Stimulated activated CD4-positive, alpha-beta T cell treated with anti-CD3 and anti-CD28 coated beads, Interleukin-15, amount 100 ng/mL, for 1 hour (primary cell): ENCODE measurements at places on chromosomes 7 and 10.

DNA sequence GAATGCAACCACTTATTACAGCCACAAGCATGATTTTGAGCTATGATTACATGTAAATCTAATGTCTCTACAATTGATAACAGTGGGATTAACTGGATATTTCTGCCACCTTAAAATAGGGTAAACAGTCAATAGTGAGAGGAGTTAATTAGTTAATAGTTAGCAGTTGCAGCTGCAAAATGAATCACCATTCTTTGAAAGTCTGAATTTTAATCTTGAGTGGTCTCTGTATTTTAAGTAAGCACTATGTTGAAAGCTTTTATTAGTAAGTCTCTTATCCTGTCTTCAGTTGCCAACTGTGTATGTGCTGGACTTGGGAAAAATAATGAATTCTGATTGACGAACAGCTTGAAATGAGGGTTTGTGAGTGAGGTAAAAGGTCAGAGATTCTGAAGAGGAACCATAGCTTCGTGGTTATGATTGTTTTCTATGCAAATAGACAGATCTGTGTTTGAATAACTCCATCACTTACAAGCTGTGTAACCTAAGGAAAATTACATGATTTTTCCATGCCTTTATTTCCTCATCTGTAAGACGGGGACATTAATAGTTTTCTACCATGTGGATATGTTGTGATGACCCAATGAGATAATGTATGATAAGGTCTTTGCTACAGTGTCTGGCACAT is 75.2 kb downstream of the RNLS start:
- DNase-seq, result no peak

DNA sequence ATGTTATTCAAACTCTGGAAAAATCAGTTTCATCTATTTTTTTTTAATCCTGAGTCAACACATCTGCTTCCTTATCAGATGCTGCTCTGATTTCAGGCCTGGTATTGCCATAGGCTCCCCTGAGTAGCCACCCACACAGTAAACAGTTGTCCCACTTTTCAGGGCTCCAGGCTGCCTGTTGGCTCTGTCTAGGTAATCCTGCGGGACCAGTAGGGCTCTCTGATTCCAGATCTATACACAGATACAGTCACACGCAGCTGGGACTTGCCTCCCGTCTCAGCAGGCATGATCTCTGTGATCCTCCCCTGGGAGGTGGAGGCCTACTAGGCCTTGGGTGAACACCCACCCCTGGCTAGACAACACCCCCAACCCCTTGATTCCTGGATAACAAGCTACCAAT is 206.1 kb downstream of the CREB5 start:
- no peak for DNase-seq

GRCh38 chr7:26346611-26347203 is 55.0 kb downstream of the SNX10 start:
- DNase-seq, result no peak

GRCh38 chr7:94111009-94111408 is 106.9 kb upstream of the BET1 start:
- DNase-seq, result no peak

- DNase-seq, result no peak
Observed at GRCh38 chr10:1544929-1545328, 192.4 kb downstream of the ADARB2 start.

DNA sequence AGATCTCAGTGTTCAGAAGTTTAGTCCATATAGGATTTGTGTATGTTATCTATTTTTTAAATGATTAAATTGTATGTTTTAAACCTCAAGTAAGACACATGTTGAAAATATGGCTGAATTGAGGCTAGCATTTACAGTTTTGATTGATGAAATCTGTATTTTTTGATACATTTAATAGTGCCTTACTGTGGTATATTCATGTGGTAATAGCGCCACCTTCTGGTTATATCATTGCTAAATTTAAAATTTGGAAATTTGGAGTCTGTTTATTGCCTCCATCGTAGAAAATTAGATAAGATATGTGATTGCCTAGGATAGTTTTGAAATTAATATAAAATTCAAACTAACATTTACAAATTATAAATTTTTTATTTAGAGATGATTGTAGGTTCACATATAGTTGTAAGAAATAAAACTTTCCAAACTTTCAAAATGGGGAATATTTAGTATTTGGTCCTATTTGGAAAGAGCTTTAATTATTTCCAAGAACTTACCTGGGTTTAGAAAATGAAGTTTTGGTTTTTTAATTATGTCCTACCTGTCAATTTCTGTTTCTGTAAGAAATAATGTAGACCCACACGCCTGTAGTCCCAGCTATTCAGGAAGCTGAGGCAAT is 19.1 kb upstream of the ARMS2 start:
- no peak for DNase-seq

- no peak for DNase-seq
Observed at GRCh38 chr10:59434463-59435321, 72.3 kb upstream of the FAM13C start.

DNA sequence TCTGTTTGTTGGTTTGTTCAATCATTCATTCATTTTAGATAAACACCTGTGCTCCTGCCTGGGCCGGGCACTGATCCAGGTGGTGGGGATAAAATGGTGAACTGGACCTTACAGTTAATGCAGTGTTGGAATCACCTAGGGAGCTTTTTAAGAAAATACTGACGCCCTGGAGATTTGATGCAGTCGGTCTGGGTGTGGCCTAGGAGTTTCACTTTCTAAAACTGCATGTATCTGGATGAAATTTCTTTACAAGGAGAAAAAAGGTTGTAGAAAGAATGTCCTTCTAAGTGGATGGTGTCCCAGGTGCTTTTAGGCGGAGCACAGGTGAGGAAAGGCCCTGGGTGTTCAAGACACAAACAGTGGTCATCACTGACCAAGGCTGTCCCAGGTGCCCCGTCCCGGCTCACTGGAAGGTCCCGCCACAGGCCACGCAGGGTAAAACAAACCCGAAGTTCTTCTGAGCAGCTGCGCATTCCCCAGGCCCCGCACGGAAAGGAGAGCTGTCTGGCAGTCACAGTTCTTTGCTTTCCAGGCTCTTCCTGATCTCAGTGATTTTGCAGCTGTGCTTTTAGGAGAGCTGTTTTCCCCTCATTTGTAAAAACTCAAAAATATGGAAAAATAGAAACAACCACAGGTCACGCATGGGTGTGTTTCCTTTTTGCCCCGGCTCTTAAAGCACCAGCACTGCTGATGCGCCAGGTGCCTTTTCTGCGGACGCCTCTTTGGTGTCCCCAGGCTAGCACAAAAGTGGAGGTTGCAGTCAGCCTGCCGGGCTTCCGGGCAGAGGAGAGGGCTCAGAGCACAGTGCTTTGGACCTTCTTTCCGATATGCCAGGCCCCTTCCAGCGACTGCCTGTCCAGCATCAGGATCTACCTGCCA is 161.9 kb downstream of the GRK5 start:
- no peak for DNase-seq

- DNase-seq, result no peak
Observed at GRCh38 chr7:78959477-78959876, 494.0 kb downstream of the MAGI2 start.

DNA sequence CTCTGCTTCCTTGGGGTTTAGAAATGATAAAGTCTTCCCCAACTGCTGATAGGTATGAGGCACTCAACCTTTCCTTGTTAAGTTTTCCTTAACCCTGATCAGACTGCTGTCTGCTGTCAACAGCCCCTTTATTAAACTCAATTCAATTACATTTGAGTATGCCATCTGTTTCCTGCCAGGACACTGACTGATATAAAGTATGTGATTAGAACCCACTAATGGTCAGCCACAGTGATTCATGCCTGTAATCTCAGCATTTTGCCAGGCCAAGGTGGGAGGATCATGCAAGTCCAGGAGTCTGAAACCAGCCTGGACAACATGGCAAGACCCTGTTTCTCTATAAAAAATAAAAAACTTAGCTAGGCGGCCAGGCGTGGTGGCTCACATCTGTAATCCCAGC is 18.1 kb downstream of the BAZ1B start:
- no peak for DNase-seq

- no peak for DNase-seq
Observed at GRCh38 chr7:148587076-148587475, 3.5 kb upstream of the C7orf33 start.

GRCh38 chr7:133625046-133625445 is 372.2 kb downstream of the EXOC4 start:
- no peak for DNase-seq

DNA sequence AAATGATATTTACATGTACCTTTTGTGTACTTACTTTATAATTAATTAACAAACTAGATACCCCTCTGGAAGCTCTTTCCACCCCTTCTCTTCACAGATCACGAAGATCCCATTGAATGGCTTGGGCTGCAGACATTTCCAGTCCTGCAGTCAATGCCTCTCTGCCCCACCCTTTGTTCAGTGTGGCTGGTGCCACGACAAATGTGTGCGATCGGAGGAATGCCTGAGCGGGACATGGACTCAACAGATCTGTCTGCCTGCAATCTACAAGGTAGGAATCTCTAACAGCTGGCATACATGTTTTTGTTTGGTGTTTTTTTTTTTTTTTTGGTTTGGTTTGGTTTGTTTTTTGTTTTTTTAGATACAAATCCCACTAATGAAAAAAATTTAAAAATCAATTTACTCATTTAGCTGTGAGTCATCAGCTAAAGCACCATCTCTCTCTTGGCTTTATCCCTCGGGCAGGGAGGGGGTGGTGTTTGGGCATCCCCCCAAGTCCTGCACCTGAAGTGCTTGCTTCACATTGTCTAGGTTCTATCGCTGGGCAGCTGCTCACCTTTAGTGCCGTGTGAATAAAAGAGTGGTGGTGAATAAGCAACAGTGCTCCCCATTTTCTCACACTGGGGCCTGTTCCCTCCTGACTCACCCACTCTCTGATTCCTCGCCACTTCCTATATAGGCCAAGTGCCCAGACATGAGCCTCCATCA is 68.9 kb downstream of the MET start:
- DNase-seq, result no peak

GRCh38 chr10:3169673-3170072 is 2.9 kb downstream of the PITRM1 start:
- DNase-seq, result no peak

- no peak for DNase-seq
Observed at GRCh38 chr7:69467826-69468225, 130.4 kb upstream of the AUTS2 start.

GRCh38 chr10:96830511-96831199 is 1.4 kb upstream of the LCOR start:
- DNase-seq, result peak; percentile 58

DNA sequence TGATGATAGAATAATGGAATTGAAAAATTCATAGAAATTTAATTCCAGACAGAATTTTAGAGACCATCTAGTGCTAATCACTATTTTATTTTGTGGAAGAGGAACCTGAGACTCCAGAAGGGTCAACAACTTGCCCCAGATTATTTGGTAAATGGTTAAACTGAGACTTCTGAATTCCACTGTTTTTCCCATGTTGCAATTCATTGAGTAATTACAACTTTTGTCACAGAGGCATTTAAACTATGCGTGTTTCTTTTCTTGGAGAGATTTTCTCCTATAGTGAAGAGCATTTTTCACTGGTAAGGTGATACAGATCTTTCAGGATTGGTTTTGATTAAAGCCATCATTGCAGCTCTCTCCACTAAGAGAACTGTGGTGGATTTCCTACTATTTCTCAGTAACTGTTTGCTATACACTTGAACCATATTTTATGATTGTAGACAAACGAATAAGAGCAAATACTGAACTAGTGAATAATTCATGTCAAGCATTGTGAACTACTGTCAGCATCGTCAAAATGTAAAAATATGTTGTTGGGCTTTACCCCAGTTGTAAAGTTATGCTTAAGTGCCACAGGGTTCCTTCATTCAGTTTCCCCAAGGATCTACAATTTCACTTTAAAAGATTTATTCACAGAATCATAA is 26.5 kb downstream of the LRGUK start:
- no peak for DNase-seq

DNA sequence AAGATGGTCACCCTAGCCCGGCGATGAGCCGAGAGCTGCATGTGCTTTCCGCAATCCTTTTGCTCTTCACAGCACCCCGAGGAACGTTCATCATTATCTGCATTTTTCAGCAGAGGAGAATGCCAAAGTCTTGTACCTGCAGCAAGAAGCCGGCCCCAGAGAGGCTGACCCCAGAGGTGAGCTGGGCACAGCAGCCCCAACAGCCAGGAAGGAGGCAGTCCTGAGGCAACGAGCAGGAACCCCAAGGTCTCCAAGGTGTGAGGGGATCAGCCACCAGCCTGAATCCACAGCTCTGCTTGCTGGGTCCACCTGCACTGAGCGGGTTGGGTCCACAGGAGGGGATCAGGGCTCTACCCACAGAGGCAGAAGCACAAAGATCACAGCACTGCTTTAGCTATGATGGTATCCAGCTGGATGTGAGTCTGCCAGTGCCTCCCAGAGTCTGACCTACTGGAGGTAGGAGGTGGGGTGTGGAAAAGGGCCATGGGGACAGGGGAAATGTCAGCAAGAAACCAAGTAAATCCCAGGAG is 16.8 kb upstream of the GDF10 start:
- DNase-seq, result no peak

DNA sequence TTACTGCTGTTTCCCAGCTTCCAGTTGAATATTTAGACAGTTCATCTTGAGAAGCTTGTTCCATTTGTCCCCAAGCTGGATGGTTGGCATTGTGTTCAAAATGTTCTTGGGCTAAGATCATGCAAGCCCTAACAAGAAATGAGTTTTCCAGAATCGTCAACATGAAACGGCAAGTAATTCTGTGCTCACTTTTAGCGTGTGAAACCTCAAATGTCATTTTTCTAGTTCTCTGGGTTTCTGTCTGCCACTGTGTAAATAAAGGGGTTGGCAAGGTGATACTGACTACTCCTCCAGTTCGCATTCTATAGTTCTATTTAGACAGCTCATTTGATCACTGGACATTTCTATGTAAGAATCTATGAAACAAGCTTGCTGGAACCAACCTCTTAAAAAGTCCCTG is 194.0 kb downstream of the AHR start:
- DNase-seq, result no peak

DNA sequence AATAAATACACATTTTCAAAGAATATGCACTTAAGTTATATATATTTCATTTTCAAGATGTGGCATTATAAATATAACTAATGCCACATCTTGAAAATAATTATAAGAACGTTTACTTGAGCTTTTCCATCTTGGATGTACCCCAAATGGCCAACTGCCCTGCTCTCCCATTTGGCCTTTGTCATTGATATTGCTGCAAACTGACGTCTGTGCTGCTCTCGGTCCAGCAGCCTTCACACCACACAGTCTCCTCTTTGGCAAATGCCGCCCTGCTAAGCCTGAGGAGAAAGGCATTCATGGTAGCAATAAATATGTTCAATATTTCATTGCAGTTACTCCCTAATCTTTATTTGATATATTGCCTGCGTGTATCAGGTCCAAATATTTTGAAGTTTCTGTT is 384.6 kb upstream of the ADARB2 start:
- DNase-seq, result no peak

DNA sequence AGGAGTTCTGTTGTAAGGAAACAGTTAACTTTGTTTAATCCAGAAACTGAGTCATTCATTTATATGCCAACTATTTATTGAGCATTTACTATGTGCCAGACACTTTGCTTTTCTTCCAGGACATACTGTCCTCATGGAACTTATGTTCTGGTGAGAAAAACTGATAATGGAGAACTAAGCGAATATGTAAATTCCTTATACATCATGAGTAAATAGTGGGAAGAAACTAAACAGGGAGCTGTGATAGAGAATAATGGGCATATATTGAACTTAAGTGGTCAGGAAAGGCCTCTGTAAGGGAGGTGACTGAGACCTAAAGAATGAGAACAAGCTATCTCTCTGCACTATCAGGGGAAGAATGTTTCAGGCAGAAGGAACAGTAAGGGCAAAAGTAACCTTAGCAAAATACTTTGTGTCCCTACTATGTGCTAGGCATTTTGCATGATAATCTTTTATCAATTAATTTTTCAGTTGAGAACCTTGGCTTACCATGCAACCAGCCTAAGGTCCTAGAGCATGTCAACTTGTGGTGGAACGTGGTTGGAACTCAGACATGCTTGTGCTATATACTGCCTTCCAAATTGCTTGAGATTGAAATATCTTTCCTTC is 45.4 kb downstream of the ST7 start:
- DNase-seq, result no peak
